Muscle of leg (tissue), 16 donors: ENCODE measurements at places on chromosomes 2 and 18. TPM values are rescaled to one million over a fixed set of nuclear protein-coding genes. Genes with fewer than 3 reads are reported as not detected.

The PARD3B gene
- total RNA-seq: 15.3 TPM

DNA sequence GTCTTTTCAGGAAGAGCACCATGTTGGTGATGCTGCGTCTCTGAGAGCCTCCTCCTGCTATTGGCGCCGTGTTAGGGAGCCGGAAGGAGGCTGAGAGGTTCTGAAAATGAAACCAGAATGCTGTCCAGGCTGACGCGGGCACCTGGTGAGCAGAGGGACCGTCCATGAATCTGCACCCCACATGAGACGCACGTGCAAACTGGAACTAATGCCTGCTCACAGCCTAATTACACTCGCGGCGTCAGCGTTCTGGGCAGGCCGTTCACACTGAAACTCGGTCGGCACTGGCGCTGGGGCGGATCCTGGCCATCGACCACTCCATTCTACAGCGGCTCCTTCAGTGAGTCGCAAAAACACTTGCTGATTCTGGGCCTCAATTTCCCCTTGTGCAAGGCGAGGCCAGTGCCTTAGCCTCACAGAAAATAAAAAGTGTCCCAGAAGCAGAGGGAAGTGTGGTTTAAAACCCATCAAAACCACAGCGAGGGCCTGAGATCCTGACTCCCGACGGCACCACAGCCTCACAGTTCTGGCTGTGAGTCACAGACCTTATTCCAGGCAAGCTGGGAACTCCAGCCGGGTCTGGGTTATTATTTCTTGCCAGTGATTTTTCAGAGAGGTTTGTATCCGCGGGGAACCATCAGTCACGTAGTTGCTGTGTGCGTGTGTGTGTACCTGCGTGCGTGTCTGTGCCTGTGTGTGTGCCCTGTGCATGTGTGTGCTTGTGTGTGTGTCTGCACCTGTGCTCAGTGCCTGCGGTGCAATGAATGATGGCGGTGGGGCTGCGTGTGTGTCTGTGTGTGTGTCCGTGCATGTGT, 49.1 kb upstream of the CTDP1 start:
- H3K4me3 ChIP-seq: no peak overlapping the region
- H3K36me3 ChIP-seq: no peaks in the 10 kb centered on the region
- no peak for DNase-seq
- H3K27me3 ChIP-seq: peaks cover 39% of the 10 kb centered on the region

DNA sequence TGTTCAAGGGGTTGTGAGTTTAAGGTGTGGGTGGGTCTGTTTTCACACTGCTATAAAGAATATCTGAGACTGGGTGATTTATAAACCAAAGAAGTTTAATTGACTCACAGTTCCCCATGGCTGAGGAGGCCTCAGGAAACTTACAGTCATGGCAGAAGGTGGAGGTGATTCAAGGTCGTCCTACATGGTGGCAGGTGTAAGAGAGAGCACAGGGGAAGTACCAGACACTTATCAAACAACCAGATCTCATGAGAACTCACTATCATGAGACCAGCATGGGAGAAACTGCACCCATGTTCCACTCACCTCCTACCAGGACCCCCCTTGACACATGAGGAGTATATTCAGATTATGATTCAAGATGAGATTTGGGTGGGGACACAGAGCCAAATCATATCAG, 38.0 kb downstream of the RHBDD1 start:
- H3K4me1 ChIP-seq: no peaks in the 10 kb centered on the region
- no peak for DNase-seq
- H3K27ac ChIP-seq: no peak overlapping the region
- peaks cover 6% of the 10 kb centered on the region for H3K36me3 ChIP-seq

DNA sequence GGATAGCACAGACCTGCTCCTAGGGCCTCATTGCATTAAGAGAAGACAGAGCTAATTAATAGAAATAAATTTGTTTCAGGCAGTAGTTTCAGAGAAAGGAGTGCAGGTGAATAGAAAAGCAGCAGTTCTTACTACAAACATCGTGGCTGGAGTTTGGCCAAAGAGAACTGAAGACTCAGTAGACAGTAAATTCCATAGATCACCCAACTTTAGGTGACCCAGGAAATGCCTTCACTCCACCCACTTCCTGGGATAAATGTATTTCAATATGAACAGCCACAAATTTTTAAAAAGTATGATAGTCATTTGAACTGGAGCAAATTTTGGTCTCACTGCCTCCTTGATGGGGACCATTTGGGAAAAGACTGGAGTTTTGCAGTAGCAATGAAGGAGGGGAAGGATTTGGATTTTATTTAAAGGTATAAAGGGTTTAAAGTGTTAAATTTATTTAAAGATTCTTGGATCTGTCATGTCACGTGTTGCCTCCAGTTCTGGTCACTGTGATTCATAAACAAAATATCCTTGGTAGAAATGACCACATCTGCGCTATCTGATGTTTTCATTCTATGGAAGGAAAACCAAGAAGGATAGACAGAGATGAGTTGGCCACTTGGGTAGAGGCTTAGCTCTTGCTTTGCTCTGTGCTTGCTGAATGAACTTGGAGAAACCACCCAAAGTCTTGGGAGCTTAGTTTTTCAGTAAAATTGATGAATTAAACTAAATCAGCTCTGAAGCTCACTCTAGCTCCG, 390.2 kb downstream of the THSD7B start:
- no peak overlapping the region for H3K27ac ChIP-seq
- H3K27me3 ChIP-seq: no peaks in the 10 kb centered on the region
- DNase-seq: no peak
- H3K4me1 ChIP-seq: no peaks in the 10 kb centered on the region
- H3K4me3 ChIP-seq: no peak overlapping the region
- H3K36me3 ChIP-seq: no peaks in the 10 kb centered on the region

The SERPINB11 gene
- total RNA-seq: not detected

GRCh38 chr2:70771446-70771845, 3.4 kb upstream of the ADD2 start:
- no peaks in the 10 kb centered on the region for H3K36me3 ChIP-seq
- peaks cover 47% of the 10 kb centered on the region for H3K27me3 ChIP-seq
- DNase-seq: no peak
- no peak overlapping the region for H3K27ac ChIP-seq
- H3K4me1 ChIP-seq: peaks cover 11% of the 10 kb centered on the region

The ZNF396 gene
- 1.3 TPM for total RNA-seq

DNA sequence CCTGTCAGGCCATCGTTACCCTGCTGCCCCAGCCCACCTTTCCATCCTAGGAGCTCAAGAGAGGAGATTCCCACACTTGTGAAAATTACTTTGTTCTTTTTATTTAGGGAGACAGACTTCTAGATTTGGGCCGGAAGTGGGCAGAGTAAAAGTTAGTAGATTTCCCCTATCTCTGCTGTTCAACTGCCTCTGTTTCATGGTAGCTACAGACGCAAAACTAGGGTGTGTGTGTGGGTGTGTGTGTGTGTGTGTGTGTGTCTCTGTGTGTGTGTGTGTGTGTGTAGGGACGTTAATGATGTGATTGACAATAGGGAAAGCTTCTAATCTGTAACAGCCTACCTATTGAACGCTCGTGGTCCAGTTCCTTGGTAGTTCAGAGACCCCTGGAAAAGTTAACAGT, 438 bp downstream of the PSMA8 start:
- H3K27me3 ChIP-seq: peaks cover 2% of the 10 kb centered on the region
- no peak overlapping the region for H3K4me3 ChIP-seq
- no peaks in the 10 kb centered on the region for H3K36me3 ChIP-seq
- no peak for DNase-seq
- no peaks in the 10 kb centered on the region for H3K4me1 ChIP-seq
- no peak overlapping the region for H3K27ac ChIP-seq

The SPP2 gene
- total RNA-seq: not detected

- no peak overlapping the region for H3K4me3 ChIP-seq
- no peak overlapping the region for H3K27ac ChIP-seq
- H3K36me3 ChIP-seq: no peaks in the 10 kb centered on the region
- no peak for DNase-seq
These were observed 1.6 kb upstream of the ADRA2B start for GRCh38 chr2:96117701-96118588.

- H3K27ac ChIP-seq: no peak overlapping the region
- H3K27me3 ChIP-seq: peaks cover 26% of the 10 kb centered on the region
- H3K4me1 ChIP-seq: no peaks in the 10 kb centered on the region
- peak; percentile 84 for DNase-seq
These were observed 16.8 kb upstream of the ITM2C start for GRCh38 chr2:230847883-230848388.

The GPR35 gene
- 1.1 TPM for total RNA-seq

GRCh38 chr2:105378921-105379383, 19.9 kb downstream of the FHL2 start:
- DNase-seq: no peak
- peaks cover 15% of the 10 kb centered on the region for H3K36me3 ChIP-seq
- peaks cover 28% of the 10 kb centered on the region for H3K4me1 ChIP-seq

The ANKRD30BL gene
- total RNA-seq: 0.22 TPM

The CCDC68 gene
- 0.58 TPM for total RNA-seq

The IL37 gene
- not detected for total RNA-seq

DNA sequence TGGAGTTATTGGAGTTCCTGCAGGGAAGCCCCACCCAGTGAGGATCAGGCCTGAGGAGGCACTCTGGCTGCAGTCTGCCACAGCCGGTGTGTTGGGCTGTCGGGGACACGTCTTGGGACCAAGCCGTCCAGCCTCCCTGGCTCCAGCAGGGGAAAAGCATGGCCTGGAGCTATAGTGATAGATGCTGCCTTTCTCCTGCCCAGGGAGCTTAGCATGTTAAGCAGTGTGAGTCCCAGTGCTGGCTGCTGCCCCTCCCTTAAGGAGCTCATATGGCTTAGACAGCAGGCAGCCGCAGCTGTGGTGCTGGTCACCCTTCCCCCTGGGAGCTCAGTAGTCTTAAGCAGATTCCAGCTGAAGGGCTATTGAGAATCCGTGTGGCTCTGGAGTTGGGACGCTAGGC, 78.9 kb downstream of the CERS6 start:
- H3K27me3 ChIP-seq: no peaks in the 10 kb centered on the region
- H3K4me3 ChIP-seq: no peak overlapping the region
- DNase-seq: peak; percentile 21
- peaks cover 4% of the 10 kb centered on the region for H3K4me1 ChIP-seq

GRCh38 chr2:32538735-32539134, 89.1 kb upstream of the TTC27 start:
- peaks cover 5% of the 10 kb centered on the region for H3K36me3 ChIP-seq
- H3K4me3 ChIP-seq: no peak overlapping the region
- H3K27ac ChIP-seq: no peak overlapping the region

The DYNAP gene
- not detected for total RNA-seq

DNA sequence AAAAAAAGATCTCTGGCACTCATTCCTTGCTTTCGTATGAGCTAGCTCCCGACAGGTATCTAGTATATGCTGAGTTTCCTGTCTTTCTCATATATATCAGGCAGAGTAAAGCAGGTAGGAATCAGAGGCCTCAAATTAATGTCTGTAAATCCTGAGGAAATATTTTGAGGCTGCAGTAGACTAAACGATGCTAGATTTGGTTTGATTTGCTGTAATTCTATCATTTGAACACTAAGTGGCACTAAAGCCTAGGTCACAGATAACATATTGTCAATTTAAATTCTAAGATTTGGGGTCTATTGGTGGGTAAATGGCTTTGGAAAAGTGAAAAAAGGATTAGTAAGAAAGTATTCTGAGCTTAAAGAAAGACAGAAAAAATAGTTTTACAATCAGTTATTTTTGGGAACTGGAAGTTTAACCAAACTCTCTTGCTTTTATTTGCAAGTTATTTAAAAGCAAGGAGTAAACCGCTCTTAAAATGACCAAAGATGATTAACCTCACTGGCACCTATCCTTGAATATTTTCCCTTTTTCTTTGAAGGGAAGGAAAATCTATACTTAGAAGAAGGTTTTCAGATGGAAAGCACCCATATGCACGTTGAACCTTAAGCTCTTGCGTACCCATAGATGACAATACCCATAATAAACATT, 37.6 kb upstream of the SLC4A10 start:
- no peak overlapping the region for H3K4me3 ChIP-seq
- DNase-seq: peak; percentile 26
- no peaks in the 10 kb centered on the region for H3K27me3 ChIP-seq
- H3K4me1 ChIP-seq: no peaks in the 10 kb centered on the region
- no peak overlapping the region for H3K27ac ChIP-seq

DNA sequence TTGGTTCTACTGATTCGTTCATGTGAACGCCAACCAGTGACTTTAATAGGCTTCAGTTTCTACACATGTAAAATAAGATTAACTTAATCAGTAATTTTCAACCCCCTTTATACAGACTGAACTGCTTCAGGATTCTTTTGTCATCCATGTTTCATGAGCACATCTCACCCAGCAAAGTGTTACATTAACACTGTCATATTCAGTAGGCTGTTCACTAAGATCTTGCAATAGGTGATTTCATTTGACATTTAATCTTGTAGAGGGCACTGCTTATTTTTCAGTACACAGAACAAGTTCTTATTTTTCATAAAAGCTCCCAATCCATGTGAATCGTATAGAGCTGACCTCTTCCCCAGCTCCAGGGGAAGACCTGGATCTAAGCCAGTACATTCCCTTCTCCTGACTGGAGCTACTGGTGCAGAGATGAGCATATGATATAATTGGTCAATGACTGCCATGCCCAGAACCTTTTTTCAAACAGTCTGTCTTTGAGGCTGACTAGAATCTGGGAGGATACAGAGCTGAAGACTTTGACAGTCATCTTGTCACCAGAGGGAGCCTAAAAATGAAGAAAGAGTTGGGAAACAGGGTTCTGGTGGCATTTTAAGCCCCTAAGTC, 72.2 kb upstream of the CHRNA1 start:
- peaks cover 6% of the 10 kb centered on the region for H3K4me1 ChIP-seq
- H3K36me3 ChIP-seq: no peaks in the 10 kb centered on the region
- H3K27me3 ChIP-seq: no peaks in the 10 kb centered on the region
- no peak overlapping the region for H3K27ac ChIP-seq
- DNase-seq: peak; percentile 34

GRCh38 chr2:159711562-159712142, 654 bp upstream of the MARCHF7 start:
- peaks cover 10% of the 10 kb centered on the region for H3K4me1 ChIP-seq
- no peaks in the 10 kb centered on the region for H3K27me3 ChIP-seq
- H3K36me3 ChIP-seq: peaks cover 13% of the 10 kb centered on the region
- H3K27ac ChIP-seq: peak overlapping the region; percentile 100
- no peak for DNase-seq

DNA sequence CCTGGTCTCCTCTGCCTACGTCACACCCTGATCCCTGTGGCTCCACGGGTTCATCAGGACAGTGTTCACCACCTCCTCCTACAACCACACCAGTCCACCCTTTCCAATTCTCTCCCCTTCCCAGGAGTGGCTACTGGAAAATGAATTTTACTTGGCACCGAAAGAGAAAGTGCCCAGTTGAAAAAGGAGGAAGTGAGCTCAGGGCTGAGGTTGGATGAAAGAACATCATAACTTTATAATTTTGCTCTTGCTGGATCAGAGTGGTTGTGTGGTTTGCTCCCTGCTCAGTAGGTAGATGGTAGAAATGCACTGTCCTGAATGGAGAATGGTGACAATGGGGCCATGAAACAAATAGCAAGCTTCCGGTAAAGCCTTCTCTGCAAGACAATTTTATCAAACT, 140.3 kb upstream of the DDX18 start:
- H3K4me1 ChIP-seq: no peaks in the 10 kb centered on the region
- H3K27ac ChIP-seq: no peak overlapping the region

- H3K4me3 ChIP-seq: no peak overlapping the region
- H3K27me3 ChIP-seq: no peaks in the 10 kb centered on the region
- no peak for DNase-seq
- H3K36me3 ChIP-seq: no peaks in the 10 kb centered on the region
These were observed 8.9 kb downstream of the SULT1C2 start for GRCh38 chr2:108297436-108298141.
